ENCODE measurements at places on chromosomes 2 and 18.
A peak's percentile ranks its signal among the peaks of the same experiment; 100 is the strongest.

GRCh38 chr18:12621742-12622306 is 36.1 kb downstream of the SPIRE1 start:
- peak; percentile 96 for DNase-seq

GRCh38 chr2:233837694-233838229 is 16.6 kb downstream of the HJURP start:
- no peak for DNase-seq

DNA sequence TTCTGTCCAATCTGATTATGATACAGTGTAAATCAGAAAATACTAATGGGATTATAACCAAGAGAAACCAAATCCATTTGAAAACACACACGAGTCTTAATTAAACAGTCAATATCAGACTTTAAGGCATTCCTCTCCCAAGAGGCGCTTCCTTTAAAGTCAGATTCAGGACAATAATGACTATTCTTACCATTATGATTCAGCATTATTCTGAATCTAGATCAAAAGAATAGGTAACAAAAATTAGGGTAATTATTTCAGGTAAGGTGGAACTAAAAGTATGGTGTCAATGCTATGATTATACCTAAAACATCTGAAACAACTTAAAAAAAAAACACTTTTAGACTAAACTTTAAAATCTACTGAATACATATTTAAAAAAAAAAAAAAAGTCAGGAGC is 12.3 kb downstream of the PSME4 start:
- DNase-seq, result no peak

GRCh38 chr2:54956111-54956627 is 94.1 kb downstream of the RTN4 start:
- peak; percentile 52 for DNase-seq

- no peak for DNase-seq
These were observed 891.8 kb downstream of the DSC3 start for GRCh38 chr18:30150586-30151250.

Data from IMR-90 (cell line).